Stimulated activated CD4-positive, alpha-beta T cell treated with anti-CD3 and anti-CD28 coated beads, Interleukin-2, amount 100 ng/mL, for 24 hours (primary cell): ENCODE measurements at places on chromosomes 7 and 10.

DNA sequence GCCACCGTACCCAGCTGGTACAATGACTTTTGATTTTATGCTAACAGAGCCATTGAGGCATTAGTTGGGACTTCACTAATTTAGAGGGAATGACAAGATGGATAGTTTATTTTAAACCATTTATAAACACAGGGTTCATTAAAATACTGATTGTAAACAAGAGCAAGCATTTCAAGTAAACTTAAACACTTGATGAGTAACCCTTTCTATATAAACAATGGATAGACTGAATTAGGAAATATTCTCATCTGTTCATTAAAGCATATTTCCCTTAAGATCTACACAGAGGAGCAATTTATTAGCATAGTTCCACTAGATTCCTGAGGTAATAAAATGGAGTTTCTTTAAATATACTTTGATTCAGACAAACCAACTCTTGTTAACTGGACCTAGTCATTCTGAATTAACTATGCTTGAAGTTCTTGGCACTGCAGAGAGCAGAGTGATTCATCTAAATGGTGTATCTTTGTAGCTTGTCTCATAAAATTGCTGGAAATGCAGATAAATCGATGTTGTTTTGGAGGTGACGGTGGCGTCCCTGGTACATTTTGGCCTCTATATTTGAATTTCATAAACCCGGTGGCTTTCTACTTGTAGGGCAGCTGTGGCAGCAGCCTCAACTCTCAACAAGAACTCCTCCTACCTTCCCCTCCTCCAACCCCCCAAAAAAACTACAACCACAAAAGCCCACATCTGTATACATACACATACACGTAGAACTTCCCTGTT, 15.4 kb upstream of the VDAC2 start:
- no peak for DNase-seq

- DNase-seq, result no peak
Observed at GRCh38 chr7:11434366-11434765, 397.6 kb downstream of the THSD7A start.

GRCh38 chr7:39168403-39169098, 190.8 kb downstream of the POU6F2 start:
- DNase-seq, result no peak

- no peak for DNase-seq
Observed at GRCh38 chr10:26254616-26255015, 38.0 kb downstream of the GAD2 start.

- DNase-seq, result no peak
Observed at GRCh38 chr7:36391436-36392198, 2.0 kb downstream of the ANLN start.

GRCh38 chr10:97991871-97992270, 38.5 kb downstream of the CRTAC1 start:
- no peak for DNase-seq

DNA sequence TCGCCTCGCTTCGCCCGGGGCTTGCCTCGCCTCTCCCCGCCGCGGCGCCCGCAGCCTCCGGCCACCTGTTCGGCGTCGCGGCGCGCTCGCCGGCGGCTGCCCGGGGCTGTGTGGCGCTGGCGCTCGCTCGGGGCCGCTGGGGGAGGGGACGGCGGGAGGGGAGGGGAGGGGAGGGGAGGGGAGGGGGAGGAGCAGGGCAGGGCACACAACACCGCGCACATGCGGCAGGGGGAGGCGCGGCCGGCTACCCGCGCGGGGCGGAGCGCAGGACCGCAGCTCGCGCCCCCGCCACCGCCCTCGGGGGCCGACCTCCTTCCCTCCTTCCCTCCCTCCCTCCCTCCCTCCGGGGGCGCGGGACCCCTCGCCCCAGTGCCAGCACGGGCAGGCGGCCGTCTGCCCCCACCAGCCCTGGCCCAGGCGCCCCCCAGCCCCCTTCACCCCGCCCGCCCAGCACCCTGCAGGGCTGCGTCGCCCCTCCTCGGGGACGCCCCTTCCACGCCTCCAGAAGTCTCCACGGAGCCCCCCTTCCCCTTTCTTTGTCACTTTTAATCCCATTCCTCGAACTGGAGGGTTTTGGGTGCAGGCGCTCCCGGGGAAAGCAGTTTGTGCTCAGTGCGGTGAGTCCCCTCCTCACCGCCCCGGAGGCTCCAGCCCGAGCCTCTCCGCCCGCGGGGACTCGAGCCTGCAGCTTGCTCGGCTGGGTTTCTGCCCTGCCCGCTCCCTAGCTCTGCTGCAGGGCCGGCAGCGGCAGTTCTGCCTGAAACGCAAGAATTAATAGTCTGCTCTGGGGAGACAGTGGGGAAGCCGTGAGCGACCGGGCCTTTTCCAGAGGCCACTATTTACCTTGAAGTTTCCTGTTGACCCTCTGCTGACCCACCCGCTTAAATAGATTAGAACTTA, at the start of gene PARD3:
Gene PARD3, minus strand, starts transcription at position 112 of the 900 bp plus-strand sequence. CDS start 301 bp downstream, outside the sequence.
- peak; percentile 47 for DNase-seq

GRCh38 chr10:96906864-96907263, 74.8 kb downstream of the LCOR start:
- no peak for DNase-seq

GRCh38 chr10:3010816-3011460, 56.4 kb upstream of the PFKP start:
- no peak for DNase-seq

- no peak for DNase-seq
Observed at GRCh38 chr7:34759477-34760125, 101.6 kb downstream of the NPSR1 start.

GRCh38 chr10:1102831-1103230, 46.6 kb downstream of the WDR37 start:
- no peak for DNase-seq

DNA sequence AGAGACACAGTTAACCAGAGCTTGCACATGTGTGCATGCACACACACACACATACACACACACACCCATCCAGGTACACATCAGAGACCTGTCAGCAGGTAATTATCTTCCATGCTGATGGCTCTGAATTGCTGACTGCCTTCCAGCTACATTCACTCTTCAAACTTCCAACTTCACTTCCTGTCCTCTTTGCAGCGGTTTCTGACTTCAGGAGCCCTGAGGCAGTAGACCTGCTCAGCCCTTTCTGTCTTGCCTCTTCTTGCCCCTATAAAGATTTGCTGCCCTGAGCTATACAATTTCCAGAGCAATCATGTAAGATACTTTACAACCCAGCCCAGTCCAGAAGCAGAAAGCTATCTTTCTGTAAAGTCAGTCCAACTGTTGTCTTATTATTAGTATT, 310.2 kb downstream of the FGFR2 start:
- no peak for DNase-seq

DNA sequence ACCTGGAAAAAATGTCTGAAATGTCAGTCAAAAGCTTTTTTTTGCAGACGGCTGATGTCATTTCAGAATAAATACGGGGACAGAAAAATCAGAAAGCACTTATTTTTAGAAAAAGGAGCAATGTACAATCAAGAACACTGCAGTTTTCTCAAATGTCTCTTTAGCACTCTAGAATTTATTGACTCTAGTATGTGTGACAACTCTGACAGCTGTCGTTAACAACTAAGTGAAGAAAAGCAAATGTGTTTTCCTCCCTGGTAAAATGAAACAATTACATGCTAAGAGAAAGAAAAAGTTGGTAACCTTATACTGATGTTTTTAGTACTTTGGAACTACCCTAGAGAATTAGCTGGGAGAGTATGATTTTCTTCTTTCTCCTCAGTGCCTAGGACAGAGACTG, 497.4 kb downstream of the GRM8 start:
- no peak for DNase-seq

GRCh38 chr7:30041526-30042269, 13.5 kb downstream of the PLEKHA8 start:
- no peak for DNase-seq

- DNase-seq, result no peak
Observed at GRCh38 chr7:126511046-126511445, 741.7 kb downstream of the GRM8 start.

GRCh38 chr7:108261560-108262255, 131.5 kb upstream of the LAMB4 start:
- no peak for DNase-seq

DNA sequence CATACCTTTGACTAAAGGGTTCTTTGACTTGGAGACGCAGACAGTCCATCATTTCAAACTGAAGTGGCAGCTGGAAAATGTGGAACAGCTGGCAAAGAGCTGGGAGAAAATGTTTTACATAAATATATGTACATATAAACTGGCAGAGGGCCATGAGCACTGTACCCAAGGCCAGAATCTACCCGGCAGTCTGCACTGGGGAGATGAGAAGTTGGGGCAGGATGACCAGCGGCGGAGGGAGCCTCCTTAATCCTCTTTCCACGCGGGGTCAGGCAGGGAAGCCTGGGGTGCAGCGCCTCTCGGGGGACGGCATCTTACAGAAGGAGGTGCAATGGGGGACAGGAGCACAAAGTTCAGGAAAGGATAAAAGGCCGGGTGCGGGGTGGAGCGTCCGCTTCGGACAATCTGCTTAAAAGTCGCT, 1.3 kb downstream of the GLI3 start:
- no peak for DNase-seq

- DNase-seq, result no peak
Observed at GRCh38 chr7:133310232-133310862, 57.5 kb downstream of the EXOC4 start.

DNA sequence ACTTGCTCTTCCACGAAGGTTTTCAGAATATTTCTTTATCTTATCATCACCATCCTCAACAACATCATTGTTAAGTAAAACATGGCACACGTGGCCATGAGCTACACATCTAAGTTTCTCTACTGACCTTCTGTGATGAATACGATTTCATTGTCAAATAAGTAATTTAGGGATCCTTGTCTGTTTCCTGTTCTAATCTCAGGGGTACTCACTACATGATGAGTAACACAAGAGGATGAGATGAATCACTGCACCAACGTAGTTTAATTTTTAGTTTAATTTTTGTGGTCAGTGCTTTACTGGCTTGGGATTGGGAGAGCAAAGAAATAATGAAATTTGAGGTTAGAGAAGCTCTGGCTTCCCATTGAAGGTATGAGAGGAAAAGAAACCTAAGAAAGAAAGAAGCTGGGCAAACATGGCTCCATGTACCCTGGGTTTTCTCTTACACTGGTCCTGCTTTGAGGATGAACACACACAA, 461.9 kb upstream of the KLF6 start:
- DNase-seq, result no peak

- no peak for DNase-seq
Observed at GRCh38 chr10:63628526-63629362, 107.5 kb downstream of the REEP3 start.

- no peak for DNase-seq
Observed at GRCh38 chr7:113247198-113247597, 128.8 kb upstream of the SMIM30 start.

- no peak for DNase-seq
Observed at GRCh38 chr7:91239171-91239604, 25.0 kb upstream of the FZD1 start.

DNA sequence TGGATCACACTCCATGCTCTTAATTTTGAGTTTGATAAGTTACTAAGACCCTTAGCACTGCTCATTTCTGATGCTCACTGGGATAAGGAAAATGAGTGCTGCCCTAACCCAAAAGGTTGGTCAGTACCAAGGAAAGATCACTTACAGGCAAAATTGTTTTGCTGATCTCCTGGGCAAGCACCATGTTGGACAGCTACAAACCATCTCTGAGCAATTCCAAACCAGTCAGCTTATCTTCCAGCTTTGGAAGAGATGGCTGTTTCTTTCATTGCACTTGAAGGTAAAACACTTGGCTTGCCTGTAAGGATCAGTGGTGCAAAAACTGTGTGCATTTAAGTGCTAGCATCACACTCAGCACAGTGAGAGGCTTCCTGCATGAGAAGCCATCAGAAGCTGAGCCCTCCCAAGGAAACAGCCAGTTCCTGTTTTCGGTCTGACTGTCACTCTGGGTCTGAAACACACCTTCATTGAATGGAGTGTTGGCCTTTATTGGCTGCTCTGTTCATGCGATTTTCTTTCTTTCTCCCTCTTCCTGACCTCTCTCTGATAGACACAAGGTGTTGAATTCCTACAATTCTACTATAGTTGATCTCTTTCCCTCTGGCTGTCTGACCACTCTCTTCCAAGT, 126.4 kb upstream of the GHITM start:
- DNase-seq, result no peak

DNA sequence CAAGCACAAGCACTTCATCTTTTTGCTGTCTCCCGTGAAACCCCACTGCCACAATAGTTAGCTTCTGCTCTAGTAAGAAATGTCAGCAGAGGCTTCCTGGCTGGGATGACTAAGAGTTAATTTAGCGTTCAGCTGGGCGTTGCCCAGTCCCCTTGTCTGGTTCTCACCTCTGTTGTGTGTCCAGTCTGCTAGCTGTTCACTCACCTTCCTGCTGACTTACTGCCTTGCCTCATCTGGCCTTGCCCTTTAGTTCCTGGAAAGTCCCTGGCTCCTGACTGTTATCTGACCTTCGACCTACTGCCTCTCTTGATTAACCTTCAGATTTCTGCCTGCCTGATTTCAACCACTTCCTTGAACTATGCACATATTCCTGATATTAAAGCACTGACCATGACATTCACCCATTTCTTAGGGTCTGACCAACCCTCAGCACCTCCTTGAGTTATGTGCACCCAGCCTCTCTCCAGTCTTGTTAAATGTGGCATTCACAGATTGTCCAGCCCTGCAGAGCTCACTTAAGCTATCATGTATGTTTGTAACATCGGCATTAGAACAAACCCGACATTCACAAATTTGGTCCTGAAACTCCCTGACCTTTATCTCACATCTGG, 30.3 kb downstream of the C7orf33 start:
- no peak for DNase-seq

DNA sequence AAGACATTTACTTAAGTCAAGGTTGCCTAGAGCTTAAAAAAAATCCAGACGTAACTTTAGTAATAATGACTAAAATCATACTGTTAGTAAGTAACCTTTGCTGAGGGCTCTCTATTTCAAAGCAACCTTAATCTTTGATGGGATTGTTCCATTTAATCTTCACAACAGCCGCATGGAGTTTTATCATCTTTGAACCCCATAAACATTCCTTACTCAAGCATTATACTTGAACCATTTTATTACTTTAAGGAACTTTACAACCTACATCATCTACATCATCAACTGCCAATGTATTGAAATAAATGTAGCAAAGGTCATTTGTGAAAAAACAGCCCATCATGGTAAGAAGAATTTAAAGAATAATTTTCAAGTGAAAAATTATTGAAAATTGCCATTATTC, 22.9 kb upstream of the CACNB2 start:
- no peak for DNase-seq

- no peak for DNase-seq
Observed at GRCh38 chr10:97336942-97337831, 2.7 kb upstream of the FRAT2 start.

GRCh38 chr7:148402159-148402558, 188.4 kb upstream of the C7orf33 start:
- no peak for DNase-seq

GRCh38 chr10:119489991-119490326, 52.6 kb downstream of the RGS10 start:
- DNase-seq, result no peak
